ENCODE measurements at places on chromosomes 5 and 9.
A peak's percentile ranks its signal among the peaks of the same experiment; 100 is the strongest.

- no peak for DNase-seq
Measured at GRCh38 chr9:2053883-2054845, 39.0 kb downstream of the SMARCA2 start.

DNA sequence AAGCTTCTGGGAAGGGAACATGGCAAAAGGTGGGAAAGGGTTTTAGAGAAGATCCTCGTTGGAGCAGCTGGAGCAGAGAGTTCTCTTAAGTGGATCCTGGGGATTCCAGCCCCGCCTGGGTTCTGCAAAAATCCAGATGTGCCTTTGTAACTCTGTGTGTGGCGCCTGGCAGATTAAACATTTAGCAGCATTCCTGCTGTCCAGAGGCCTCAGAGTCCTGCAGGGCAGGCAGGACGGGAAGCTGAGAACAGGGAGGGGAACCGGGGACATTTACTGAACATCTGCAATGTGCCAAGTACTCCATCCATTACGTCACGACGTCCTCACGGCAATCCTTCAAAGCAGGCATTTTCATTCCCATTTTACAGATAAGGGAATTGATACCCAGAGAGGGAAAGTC, 6.0 kb downstream of the EIF4E1B start:
- DNase-seq: no peak

- DNase-seq: no peak
Measured at GRCh38 chr5:77852514-77853352, 76.6 kb upstream of the TBCA start.

- no peak for DNase-seq
Measured at GRCh38 chr5:35717718-35718117, 100.1 kb downstream of the SPEF2 start.

DNA sequence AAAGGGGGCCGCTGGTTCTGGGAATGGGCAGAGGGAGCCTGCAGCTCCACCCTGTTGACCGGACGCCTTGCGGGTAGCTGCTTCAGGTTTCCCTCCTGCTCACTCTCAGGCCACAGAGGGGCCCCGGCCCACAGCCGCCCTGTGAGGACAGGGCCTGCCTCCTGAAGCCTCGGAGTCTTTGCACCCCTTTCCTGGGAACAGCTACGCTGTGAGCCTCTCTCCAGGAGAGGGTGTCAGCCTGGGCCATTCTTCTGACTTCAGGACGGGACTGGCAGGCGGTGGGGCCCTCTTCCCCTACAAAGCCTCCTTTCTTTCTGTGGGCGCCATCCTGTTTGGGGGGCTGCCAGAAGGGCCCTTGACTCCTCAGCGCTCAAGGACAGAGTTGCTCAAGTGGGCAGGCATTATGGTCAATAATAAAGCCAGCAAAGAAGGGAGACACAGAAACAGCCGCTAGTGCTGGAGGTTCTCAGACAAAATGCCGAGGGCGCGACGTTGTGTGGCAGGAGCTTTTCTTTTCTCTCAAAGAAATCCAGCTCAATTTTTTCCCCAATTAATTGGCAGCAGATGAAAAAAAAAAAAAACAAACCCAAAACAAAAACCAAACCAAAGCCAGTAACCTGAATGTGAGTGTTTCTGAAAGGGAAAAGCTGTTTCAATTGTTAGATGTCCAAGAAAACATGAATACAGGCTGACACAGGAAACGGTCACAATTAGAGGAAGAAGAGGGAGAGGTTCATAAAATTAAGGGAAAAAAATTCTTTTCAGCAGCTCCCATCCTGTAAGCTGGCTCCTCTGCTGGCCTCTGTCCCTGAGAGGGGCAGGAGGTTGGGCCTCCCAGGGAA, 12.8 kb upstream of the SLC25A51 start:
- no peak for DNase-seq

DNA sequence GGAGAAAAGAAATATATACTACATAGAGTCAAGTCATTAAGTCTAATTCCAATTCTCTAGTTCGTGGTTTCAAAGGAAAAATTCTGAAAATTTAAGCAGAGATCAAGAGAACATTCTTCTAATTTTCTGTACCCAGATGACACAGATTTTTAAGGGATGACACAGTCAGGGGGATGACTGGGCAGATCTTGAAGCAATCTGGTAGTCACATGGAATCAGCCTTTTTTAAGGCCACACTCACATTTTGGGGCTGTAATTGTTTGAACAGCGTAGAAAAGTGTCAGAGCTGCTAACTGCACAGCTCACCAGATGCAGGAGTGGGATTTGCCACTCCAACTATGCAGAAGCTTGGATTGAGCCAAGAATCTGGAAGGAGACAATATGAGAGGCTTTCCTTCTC, 20.4 kb downstream of the PDE4D start:
- no peak for DNase-seq

GRCh38 chr5:115941051-115941675, 21.1 kb upstream of the LVRN start:
- no peak for DNase-seq

DNA sequence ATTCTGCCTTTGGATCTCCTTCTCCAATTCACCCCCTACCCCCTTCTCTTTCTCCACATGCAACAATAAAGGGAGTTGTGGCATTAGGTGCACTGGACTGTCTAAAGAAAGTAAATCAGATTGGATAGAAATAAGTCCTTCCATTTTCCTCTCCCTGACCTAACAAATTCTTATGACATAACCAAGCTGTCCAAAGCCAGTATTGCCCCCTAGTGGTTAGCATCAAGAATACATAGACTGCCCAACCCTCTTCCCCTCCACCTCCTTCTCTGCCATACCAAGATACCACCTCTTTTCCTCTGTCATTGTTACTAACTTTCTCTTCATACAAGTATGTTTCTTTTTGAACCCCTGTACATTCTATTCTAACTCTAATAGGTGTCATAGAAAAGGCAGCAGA, 45.7 kb downstream of the PPARGC1B start:
- DNase-seq: peak; percentile 21

- DNase-seq: peak; percentile 56
Measured at GRCh38 chr9:121321016-121321503, 49.0 kb downstream of the STOM start.

GRCh38 chr5:74240783-74241750, 399.5 kb downstream of the ENC1 start:
- no peak for DNase-seq

DNA sequence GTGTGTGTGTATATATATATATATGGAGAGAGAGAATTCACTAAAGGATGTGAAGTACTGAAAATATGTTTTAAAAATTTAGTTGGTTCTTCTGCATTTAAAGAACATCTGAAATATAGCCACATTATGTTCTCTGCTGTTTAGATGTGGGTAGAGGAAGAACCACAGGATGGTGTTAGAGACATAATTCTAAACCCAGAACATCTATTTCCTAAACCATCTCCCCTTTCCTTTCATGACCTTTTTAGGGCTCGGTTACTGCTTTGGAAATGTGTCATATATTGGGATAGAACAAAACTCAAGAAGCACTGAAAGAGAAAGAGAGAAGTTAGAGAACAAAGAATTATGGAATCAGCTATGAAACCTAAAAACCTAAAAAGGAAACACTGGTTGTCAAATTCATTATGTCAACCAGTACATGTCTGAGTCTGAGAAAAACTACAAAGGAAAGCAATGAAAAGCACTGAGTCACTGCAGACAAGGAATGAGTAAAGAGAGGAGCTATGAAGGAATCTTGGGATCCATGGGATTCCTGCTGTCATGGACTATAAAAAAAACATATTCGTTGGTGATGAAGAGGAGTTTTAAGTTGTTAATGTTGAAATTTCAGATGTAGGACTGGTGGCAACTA, 28.4 kb downstream of the SLC12A2 start:
- DNase-seq: no peak

GRCh38 chr5:178391480-178391879, 158.9 kb upstream of the PHYKPL start:
- DNase-seq: no peak

DNA sequence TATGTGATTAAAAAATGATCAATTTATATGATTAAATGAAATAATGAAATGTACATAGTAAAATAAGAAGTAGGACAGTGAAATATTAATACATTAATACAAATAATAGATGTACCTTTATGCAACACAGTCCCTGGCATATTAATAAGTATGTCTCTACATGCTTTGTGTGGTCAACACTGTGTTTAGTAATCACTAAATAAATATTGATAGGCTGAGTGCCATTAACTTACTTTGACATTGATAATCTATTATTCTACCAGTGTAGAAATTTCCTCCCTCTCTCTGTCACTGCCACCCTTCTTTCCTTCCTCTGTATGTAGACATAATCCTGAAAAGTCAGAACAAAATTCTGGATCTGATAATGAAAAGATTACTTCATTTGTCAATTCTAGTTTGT, 43.7 kb downstream of the RNF180 start:
- no peak for DNase-seq

- DNase-seq: no peak
Measured at GRCh38 chr5:50799596-50799995, 133.2 kb downstream of the PARP8 start.

GRCh38 chr5:166032601-166033000, 2258.8 kb upstream of the WWC1 start:
- DNase-seq: no peak

- DNase-seq: no peak
Measured at GRCh38 chr5:61449804-61450492, 117.9 kb downstream of the ZSWIM6 start.

DNA sequence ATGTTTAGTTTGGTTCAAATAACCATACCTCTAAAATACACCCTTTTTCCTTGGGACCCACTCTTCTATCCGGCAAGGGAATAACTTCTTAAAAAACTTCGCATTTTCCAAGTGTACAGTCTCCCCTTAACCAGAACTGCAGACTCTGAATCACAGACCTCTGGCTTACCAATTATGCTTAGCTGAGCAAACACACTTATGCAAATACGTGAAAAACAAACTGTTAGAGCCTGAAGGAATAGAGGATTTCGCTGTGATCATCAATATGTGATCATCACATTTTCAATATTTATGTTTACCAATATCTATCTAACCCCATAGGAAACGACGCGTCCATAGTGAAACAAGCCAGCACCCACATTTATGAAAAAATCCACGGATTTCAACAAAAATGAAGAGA, 1.3 kb downstream of the LPAR1 start:
- no peak for DNase-seq

DNA sequence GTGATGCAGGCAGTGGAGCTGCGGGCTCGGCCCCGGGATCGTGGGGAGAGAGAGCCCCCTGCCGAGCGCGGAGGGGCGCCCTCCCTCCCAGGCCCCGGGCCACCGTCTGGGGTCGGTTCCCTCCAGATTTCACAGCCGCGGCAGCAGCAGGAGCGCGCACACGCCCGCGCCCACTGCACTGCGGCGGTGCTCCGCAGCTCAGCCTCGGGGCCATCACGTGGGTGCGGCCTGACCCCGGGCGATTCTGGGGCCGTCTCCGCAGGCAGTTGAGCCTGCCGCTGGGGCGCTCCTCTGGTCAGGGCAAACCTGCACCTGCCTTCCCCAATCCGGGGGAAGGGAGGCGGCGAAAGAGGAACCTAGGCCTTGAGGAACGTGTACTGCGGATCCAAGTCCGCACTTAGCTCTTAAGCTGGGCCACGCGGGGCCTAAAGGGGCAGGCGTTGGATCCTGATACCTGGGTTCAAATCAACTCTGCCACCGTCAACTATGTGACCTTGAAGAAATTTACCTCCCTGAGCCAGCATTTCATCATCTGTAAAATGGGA, 9.4 kb upstream of the DELE1 start:
- DNase-seq: no peak

DNA sequence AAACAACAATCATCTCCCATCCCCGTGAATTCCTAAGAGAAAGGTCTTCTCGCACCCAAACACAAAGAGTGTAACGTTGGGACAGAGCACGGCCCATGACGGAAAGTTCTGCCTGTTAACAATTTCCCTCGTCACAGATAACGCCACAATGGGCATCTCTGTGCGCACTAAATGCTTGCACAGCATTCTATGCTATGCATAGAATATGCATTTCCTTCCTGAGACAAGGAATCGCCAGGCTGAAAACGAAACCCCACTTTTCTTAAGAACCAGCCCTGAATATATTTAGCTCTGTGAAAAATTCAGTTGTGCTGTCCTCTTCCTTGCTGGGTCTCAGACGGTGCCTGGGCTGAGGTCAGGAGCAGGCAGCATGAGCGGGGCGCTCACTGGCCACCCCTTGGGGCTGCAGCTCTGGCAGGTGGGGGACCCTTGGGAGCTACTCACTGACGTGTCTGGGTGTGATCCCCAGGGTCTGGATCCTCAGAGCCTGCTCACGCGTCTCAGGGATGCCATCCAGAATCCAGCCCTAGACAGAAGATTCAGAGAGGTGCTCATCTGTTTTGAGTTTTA, 49.8 kb downstream of the AK8 start:
- DNase-seq: no peak

DNA sequence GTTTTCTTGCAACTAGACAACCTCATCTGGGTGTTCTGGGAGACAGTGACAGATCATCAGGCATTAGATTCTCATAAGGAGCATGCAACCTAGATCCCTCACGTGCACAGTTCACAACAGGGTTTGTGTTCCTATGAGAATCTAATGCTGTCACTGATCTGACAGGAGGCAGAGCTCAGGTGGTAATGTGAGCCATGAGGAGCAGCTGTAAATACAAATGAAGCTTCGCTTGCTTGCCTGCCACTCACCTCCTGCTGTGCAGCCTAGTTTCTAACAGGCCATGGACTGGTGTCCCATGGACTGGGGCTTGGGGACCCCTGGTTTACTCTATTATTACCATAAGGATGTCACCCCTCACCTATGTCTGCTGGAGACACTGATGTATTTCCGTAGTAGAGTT, 166.8 kb downstream of the PSAT1 start:
- no peak for DNase-seq

- no peak for DNase-seq
Measured at GRCh38 chr5:103464835-103465484, 97.6 kb downstream of the NUDT12 start.

- DNase-seq: no peak
Measured at GRCh38 chr9:96476591-96476990, 26.6 kb downstream of the HABP4 start.

GRCh38 chr5:151155775-151156506, 1.6 kb downstream of the ANXA6 start:
- DNase-seq: no peak

DNA sequence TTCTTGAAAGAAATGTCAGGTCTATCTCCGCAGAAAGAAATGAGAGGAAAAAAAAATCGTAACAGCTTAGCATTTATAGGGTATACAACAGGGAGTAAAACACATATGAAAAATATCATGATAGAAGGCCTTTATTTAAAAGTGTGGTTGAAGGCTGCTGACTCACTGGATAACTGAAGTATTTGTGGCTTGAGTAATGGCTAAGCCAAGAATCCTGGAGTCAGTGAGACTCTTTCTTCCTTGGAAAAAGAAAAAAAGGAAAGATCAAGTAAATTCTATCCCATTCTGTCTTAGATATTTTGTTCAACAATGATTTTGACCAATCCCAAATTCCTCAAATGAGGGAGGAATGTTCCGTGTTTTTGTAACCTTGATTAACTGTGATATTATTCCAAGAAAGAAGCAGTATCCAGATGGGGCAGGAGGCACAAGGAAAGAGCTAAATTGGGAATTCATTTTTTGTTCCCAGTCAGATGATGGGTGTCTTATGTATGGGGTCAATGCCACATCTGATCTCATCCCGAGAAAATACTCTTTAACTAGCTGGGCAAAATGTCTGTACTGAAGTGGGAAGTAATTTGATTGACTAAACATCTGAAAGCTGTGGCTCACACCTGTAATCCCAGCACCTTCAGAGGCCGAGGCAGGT, 64.3 kb upstream of the MYO10 start:
- no peak for DNase-seq

GRCh38 chr5:87541033-87541432, 128.3 kb upstream of the CCNH start:
- DNase-seq: no peak

Data from GDM1 (cell line).